ENCODE measurements at places on chromosomes 12 and 14.
A peak's percentile ranks its signal among the peaks of the same experiment; 100 is the strongest.

- DNase-seq, result no peak
Measured at GRCh38 chr14:96745500-96746051, 51.6 kb upstream of the VRK1 start.

GRCh38 chr12:108699955-108700563 is 31.3 kb downstream of the CORO1C start:
- DNase-seq, result no peak

GRCh38 chr12:105855361-105856047 is 283.2 kb downstream of the NUAK1 start:
- no peak for DNase-seq

- DNase-seq, result no peak
Measured at GRCh38 chr14:100135073-100135472, 24.4 kb downstream of the DEGS2 start.

DNA sequence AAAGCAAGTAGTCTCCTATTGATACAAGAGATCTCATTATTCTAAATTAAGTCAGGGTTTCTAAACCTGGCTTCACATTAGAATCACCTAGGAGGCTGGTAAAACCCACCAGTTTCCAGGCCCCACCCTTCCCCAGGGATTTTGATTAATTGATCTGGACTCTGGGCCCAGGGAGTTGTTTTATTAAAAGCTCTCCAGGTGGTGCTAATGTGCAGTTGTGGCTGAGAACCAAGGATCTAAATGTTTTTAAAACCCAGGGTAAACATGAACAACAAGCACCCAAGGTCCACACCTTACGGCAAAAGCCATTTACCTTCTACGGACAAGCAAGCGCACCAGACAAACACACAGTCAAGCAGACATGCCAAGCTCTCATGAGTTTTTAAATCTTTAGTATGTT is 73.9 kb downstream of the SLC2A13 start:
- DNase-seq, result no peak

GRCh38 chr14:20610002-20610765 is 19.0 kb upstream of the RNASE12 start:
- DNase-seq, result peak; percentile 54

DNA sequence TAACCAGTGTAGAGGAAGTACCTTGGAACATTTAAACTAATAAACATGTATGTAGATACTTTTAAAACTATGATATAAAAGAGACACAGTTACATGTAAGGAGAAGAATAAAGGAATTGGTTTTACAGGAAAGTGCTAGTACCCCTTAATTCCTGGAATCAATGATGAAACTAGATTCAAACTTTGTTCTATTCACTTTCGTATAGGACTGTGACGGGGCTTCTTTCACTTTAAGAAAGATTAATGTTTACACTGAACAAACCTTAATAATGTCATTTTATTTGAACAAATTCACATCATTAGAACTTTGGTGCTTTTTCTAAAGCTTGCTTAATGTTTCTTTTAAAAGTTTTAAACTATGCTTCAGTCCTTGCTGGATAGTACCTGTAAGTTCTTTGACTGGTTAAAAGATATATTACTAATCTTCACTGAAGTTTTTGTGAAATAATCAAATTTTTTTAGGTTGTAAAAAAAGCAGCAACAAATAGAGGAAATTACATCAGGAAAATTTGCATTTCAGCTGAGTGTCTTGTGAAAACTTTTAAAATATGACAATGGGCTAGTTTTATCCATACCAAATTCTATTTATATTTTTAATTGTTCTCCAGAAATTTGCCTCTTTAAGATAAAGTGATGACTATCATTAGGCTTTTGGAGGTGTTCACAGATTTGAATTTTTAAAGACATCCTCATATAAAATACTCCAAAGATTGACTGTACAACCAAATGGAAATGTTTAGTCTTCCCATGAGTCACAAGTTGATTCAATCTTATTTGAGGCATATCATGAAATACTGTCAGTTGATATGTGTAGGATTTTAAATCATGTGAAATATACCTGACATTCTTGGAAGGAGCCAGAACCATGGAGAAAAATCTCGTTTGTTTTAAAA is 36.2 kb downstream of the PAPOLA start:
- DNase-seq, result no peak

DNA sequence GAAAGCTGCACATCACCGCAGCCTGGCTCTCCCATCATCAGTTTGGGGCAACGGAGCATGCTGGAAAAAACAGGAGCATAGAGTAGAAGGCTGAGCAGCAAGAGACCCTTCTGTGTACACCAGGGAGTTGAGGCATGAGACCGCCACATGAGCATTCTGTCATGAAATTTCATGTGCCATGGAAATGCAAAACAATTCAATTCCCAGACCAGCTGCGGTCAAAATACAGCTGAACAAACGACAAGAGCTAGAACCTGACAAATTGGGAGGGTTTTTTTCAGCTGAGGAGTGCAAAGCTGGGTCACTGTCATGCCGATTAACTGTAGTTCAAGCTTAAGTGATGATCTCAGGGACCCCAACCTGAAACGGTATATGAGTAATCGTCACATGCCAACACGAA is 37.1 kb downstream of the TMEM30B start:
- DNase-seq, result no peak

DNA sequence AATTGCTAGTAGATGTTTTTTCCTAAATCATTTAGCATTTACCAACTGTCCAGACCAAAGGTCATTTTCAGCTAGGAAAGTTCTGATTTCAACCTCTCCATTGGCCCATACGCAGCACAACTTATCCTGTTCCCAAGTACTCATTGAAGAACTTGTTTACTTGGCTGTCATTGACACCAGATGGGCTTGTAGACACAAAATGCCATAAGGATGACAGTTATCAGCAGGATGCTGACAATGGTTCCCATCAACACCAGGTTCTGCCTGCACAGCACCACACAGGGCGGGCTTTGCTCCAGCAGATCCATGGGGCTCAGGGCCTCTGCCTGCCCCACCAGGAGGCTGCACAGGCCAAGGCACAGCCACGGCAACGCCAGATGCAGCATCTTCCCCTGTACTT is 36.5 kb upstream of the TMPRSS12 start:
- DNase-seq, result no peak

- DNase-seq, result no peak
Measured at GRCh38 chr12:78881685-78882084, 17.1 kb downstream of the SYT1 start.

DNA sequence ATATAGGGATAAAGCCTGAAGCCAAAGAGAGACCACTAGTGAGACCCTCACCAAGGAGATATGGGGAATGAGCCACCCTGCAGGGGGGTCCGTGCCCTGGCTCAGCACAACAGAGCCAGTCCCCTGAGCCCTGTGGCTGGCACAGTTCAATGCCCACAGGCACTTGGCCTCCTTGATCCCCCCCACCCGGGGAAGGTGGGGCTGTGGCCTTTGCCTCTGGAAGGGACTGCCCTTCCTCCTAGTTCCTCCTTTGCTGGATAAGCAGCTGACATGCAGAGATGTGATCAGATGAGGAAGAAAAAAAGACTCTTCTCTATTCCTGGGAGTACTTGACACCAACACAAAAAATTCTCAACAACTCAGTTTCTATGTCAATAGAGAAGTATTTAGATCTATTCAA is 19.9 kb downstream of the TTC7B start:
- DNase-seq, result no peak

DNA sequence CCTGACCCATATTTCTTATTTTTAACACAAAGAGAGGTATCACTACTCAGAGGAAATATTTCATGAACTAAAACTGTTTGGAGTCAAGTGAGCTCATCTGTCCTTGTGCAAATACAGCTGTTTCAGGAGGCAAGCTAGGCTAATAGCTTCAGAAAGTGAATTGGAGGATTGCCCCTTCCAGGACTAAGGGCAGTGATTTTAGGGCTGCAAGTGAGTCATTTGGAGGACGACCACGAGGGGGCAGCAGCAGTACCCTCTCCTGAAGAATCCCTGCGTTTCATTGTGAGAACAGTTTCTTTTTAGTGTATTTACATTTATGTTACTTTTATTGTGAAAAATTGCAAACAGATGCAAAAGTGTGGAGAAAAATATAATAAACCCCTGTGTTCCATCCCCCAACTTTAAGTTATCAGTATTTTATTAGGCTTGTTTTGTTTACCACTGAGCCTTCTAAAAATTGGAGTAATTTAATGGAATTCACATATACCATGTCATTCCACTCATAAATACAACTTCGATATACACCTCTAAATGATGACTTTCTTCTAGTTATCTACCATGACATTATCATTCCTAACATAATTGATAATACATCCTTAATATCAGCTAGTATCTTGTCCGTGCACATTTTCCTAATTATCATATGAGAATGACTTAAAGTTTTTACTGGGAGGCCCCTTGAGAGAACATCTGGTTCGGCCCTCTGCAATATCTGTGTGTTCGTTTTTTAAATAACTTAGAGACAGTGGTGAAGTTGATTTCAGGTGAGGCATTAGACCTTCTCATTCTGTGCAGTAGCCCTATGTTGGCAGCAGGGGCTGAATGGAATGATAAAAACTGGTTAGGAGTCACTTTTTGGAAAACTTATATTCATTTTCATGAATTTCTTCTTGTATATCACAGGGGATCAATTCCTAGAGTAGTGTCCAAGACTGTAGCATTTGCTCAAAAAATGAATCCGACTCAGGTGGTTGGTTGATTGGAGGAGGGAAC is 13.7 kb downstream of the FOXJ2 start:
- no peak for DNase-seq

- no peak for DNase-seq
Measured at GRCh38 chr14:93263416-93263815, 56.4 kb downstream of the UBR7 start.

DNA sequence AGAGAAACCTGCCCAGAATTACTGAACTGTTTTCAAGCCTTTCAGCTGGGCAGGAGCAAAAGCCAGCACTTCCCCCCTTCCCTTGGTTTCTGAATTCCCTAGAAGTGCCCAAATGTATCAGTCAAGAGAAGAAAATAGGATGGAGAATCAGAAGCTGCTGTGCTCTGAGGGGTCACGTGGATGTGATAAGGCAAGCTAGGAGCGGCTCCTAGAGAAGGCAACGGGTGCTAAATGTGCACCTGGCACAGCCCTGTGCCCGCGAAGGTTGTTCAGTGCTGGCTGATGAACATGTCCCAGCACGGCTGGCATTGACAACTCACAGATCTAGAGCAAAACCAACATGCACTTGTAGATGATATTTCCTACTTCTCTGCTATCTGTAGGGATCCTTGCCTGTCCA is 8.3 kb downstream of the EMG1 start:
- DNase-seq, result no peak

GRCh38 chr12:84913129-84913515 is 523 bp upstream of the SLC6A15 start:
- no peak for DNase-seq

DNA sequence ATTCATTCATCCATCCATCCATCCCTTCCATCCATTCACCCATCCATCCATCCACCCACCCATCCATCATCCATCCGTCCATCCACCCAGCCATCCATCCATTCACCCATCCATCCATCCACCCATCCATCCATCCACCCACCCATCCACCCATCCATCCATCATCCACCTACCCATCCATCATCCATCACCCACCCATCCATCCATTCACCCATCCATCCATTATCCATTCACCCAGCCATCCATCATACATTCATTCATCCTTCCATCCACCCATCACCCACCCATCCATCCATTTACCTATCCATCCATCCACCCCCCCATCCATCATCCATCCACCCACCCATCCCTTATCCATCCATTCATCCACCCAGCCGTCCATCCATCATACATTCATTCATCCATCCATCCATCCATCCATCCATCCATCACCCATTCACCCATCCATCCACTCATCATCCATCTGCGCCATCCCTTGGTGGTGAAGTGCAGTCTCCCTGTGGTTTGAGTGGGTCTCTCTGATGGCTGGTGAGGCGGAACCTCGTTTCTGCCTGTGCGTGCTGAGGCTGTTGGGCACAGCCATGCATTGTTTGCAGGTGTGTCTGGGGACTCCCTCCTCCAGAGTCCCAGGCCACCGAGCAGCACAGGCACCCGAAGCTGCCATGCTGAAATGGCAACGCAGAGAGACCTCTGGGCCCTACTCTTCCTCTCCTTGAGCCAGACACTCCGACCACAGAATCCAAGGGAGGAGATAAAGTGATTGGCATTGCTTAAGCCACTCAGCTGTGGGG is 22.7 kb downstream of the NOC4L start:
- no peak for DNase-seq

DNA sequence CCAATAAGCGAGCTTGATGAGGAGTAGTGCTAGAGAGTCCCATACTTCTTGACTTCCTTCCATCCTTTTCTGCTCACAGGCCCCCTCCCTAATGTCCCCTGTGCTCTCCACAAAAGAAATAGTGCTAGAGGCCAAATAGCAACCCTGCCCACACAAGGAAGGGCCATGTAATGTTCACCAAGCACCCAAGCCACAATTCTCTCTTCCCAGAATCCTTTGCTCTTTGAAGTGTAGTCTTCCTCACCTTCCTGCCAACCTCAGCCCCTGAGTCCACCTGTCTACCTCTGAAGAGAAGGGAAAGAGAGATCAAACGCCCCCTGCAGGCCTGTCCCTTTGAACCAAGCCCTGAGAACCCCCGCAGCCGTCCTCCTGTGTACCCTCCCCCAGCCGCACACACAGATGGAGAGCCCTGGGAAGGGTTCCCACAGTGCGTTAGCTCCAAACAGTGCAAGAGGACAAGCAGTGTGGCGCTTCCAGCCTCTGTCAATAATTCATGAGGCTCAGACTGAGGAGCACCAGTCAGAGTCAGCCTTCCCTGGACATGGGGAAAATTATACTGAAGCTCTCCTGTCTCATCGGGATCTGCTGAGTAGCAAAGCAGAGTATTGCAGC is 1.9 kb upstream of the DHRS4 start:
- DNase-seq, result peak; percentile 16

GRCh38 chr14:97025722-97026121 is 228.5 kb downstream of the VRK1 start:
- no peak for DNase-seq

- no peak for DNase-seq
Measured at GRCh38 chr14:54766276-54767138, 136.1 kb downstream of the GCH1 start.

- DNase-seq, result no peak
Measured at GRCh38 chr14:72616811-72617210, 277.1 kb downstream of the DPF3 start.

- DNase-seq, result no peak
Measured at GRCh38 chr14:37262649-37263048, 64.9 kb downstream of the MIPOL1 start.

- DNase-seq, result peak; percentile 74
Measured at GRCh38 chr14:104680056-104680805, 9.2 kb upstream of the INF2 start.

- DNase-seq, result no peak
Measured at GRCh38 chr14:31068235-31068634, 42.1 kb upstream of the STRN3 start.

DNA sequence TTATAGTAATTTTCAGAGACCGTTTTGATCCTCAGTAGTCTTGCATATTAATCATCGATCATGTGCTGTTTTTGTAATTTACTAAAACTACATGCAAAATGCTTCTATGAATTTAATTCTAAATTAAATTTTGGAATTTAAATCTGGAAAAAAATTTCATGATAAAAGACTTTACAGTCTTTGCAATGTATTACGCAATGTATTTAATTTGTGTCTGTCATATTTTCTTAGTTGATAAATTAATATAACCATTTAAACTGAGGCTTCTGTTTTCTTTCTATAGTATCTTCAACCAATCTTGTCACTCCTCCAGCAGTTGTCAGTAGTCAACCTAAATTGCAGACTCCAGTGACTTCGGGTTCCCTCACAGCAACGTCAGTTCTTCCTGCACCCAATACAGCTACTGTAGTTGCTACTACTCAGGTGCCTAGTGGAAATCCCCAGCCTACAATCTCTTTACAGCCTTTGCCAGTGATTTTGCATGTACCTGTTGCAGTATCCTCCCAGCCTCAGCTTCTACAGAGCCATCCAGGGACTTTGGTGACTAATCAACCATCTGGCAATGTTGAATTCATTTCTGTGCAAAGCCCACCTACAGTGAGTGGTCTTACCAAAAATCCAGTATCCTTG is 94.8 kb downstream of the ATF7IP start:
- no peak for DNase-seq
